ENCODE measurements at places on chromosomes 2 and 18.

DNA sequence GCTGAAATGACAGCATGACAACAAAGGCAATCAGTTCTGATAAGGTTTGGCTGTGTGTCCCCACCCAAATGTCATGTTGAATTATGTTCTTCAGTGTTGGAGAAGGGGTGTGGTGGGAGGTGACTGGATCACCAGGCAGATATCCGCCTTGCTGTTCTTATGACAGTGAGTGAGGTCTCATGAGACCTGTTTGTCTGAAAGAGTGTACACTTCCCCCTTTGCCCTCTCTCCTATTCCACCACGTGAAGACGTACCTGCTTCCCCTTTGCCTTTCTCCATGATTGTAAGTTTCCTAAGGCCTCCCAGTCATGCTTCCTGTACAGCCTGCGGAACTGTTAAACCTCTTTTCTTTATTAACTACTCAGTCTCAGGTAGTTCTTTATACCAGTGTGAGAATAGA lies 553.0 kb downstream of the DCDC2C start:
- no peak for DNase-seq

GRCh38 chr2:128520791-128521190 lies 202.1 kb upstream of the HS6ST1 start:
- DNase-seq, result no peak

GRCh38 chr2:66634784-66635183 lies 199.9 kb downstream of the MEIS1 start:
- DNase-seq, result no peak

GRCh38 chr2:50538147-50538546 lies 493.8 kb downstream of the NRXN1 start:
- no peak for DNase-seq

GRCh38 chr2:219562049-219563020 lies 9.0 kb downstream of the OBSL1 start:
- DNase-seq, result no peak

DNA sequence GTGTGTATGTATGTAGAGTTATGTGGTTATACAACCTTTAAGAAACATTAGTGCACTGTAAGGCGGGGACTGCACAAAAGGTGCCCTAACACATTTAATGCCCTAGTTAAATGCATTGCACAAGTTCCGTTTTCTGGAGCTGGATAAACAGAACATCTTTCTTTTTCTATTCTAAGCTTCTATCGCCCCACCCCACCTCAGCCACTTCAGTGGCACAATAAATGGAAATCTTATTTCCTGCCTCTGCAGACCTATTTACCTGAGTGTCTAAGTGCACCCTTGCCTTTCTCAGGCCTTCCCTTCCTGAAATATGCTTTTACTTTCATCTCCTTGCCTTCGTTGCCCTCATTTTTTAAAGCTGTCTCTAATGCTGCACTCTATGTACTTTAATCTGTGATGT lies 123.5 kb downstream of the TANC1 start:
- no peak for DNase-seq

DNA sequence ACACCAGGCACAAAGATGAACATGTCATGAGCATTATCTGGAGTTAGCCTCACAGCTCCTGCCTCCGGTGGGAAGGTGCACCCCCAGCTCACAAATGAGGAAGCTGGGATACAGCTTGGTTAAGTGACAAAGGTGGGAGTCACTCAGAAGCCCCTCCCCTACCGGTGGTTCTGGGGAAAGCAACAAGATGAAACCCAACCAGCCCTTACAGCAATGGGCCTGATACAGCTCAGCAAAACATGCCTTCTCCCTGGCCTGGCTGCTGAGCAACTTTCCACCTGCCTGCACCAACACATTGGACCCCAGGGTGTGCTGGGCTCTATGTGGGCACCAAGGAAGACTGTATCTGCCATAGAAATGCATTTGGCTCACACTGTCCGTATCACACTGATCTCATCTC lies 113.2 kb downstream of the GYPC start:
- DNase-seq, result no peak

- no peak for DNase-seq
These were observed 193.5 kb upstream of the CHST9 start for GRCh38 chr18:27378431-27379095.

Data from activated T-helper 1 cell treated with anti-CD3 and anti-CD28 coated beads, Interleukin-2, amount 50 U/mL, for 16 hours (primary cell).